Suprapubic skin (tissue), 4 donors: ENCODE measurements at places on chromosomes 13 and 19. TPM values are rescaled to one million over a fixed set of nuclear protein-coding genes. Genes with fewer than 3 reads are reported as not detected.

GRCh38 chr13:48510698-48511097 lies 22.2 kb downstream of the RCBTB2 start:
- peaks cover 21% of the 10 kb centered on the region for H3K4me1 ChIP-seq
- no peak overlapping the region for H3K4me3 ChIP-seq
- H3K27ac ChIP-seq: no peak overlapping the region

DNA sequence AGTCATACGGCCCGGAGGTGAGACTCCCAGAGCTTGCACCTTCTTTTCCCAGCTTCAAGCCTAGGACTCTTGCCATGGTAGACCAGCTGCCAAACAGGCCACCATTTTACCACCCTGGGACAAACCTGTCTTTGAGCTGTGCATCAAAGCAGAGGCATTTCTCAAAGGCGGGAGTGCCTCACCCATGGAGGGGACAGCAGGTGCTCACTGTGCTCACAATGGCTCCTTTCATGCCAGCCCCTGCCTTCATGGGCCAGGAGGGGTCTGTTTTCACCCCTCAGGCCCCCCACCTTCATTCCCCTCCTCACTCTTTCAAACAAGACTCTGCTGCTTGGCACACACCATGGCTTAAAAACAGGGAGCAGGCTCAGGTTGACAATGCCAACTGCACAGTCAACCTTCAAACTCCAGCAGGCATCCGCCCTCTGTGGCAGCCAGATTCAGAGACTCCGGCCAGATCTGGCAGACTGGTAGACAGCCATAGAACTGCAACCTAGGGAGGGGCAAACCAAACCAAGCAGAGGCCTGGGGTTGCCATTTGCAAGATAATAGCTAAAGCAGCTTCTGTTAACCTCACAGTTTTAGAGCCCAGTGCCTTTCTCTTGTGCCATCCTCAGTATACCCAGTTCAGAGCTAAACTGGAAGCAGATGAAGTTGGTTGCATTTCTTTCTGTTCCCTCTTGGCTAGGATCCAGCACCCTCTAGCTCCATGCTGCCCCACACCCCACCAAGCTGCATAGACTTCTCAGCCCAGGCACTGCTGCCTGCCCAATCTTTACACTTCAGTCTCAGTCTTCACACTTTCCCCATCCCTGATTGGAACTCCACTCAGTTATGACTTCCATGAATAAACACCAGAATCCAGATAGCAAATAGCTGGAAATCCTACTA lies 93.9 kb upstream of the SPATA13 start:
- no peak for DNase-seq
- H3K27ac ChIP-seq: no peak overlapping the region
- no peaks in the 10 kb centered on the region for H3K27me3 ChIP-seq
- no peak overlapping the region for H3K4me3 ChIP-seq
- no peaks in the 10 kb centered on the region for H3K36me3 ChIP-seq
- H3K4me1 ChIP-seq: peaks cover 10% of the 10 kb centered on the region

- no peak overlapping the region for H3K27ac ChIP-seq
- no peak for DNase-seq
- H3K4me1 ChIP-seq: peaks cover 60% of the 10 kb centered on the region
Measured at GRCh38 chr19:17948931-17949930, 16.4 kb downstream of the CCDC124 start.

DNA sequence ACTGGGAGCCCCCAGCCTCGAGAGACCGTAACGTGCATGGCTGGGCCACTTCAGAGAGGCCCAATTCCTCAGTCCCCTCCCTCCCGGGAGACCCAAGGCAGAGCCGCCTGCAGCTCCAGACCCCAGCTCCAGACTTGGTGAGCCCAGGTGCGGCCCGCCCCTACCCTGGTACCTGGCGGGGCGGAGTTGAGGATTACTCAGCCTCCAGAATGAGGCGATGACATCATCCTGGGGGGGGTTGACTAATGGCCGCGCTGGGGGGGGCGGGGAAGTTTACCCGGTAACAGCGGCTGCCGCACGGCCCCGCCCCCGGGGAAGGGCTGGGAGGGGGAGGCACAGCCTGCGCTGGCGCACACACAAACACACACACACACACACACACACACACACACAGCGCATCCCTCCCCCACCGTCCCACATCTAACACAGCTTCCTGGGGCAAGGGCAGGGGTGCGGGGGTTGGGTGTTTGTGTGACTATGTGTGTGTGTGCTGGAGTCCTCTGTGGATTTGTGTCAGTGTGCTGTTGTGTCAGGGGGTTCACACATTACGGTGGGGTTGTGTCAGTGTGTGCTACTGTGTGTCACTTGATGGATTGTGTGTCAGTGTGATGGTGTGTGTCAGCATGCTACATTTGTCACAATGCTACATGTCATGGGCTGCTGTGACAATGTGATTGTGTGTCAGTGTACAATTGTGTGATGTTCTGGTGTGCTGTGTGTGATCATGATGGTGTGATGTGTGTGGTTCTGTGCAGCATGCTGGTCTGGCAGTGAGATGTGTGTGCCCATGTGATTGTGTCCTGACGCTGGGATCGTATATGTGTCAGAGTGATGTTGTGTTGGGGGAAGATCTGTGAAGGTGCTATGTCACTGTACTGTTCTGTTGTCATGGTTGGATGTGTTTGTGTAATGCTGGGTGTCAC lies 10.3 kb upstream of the BBC3 start:
- H3K27me3 ChIP-seq: peaks cover 5% of the 10 kb centered on the region
- no peaks in the 10 kb centered on the region for H3K36me3 ChIP-seq
- no peak overlapping the region for H3K27ac ChIP-seq

- H3K27me3 ChIP-seq: no peaks in the 10 kb centered on the region
- H3K27ac ChIP-seq: no peak overlapping the region
- DNase-seq: no peak
- no peaks in the 10 kb centered on the region for H3K4me1 ChIP-seq
- no peaks in the 10 kb centered on the region for H3K36me3 ChIP-seq
Measured at GRCh38 chr19:15154002-15154612, 46.7 kb downstream of the NOTCH3 start.

GRCh38 chr13:98801626-98802418 lies 49.4 kb upstream of the SLC15A1 start:
- no peak for DNase-seq
- H3K4me3 ChIP-seq: no peak overlapping the region
- no peaks in the 10 kb centered on the region for H3K27me3 ChIP-seq
- peak overlapping the region; percentile 75 for H3K27ac ChIP-seq
- H3K36me3 ChIP-seq: peaks cover 65% of the 10 kb centered on the region

DNA sequence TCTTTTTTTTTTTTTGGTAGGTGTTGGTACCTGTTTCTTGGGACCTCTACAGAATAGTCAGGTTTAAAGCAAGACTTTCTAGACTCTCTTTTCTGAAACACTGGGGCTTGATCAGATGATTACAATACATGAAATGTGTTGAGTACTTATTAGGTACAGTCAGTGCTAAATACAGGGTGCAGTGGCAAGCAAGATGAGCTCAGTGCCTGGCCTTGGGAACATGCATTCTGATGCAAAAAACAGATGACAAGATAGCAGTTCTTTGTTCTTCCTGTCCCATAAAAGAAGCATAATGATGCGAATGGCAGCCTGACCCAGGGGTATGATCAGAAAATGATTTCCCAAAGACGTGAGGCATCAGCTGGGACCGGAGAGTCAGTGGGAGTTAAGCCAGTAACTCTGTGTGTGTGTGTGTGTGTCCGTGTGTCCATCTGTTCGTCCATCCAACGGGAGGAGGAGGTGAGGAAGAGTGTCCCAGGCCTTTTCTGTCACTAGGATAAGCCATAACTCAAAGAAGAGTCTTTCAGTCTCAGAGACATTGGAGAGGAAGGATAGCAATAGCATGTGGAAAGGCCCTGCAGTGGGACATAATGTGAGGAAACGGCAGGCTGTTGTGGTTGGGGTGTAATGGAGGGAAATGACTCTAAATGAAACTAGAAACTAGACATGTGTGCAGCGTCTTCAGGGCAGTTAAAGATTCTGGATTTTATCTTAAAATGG lies 32.2 kb downstream of the SLAIN1 start:
- DNase-seq: no peak
- no peaks in the 10 kb centered on the region for H3K4me1 ChIP-seq
- H3K27me3 ChIP-seq: no peaks in the 10 kb centered on the region
- H3K4me3 ChIP-seq: no peak overlapping the region

DNA sequence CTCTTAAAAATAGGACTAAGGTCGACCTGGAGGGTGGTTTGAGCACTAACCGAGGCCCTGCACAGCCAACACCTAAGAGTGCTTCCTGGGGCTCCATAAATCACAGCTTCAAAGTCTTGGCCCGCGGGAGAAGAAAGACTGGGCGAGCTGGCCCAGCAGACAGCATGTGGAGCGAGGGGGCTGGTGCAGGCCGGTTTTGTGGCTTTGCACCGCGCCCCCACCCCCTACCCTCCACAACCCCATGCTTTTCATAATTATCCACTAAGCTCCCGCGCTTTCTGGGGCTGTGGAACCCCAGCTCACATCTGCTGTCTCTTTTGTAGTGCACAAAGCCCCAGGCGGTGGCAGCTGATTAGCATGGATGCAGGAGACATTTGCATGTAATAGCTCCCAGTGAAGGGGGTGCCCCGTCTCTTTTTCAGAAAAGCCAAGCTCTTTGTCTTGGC lies 17.1 kb downstream of the CARM1 start:
- H3K36me3 ChIP-seq: no peaks in the 10 kb centered on the region
- no peaks in the 10 kb centered on the region for H3K27me3 ChIP-seq

DNA sequence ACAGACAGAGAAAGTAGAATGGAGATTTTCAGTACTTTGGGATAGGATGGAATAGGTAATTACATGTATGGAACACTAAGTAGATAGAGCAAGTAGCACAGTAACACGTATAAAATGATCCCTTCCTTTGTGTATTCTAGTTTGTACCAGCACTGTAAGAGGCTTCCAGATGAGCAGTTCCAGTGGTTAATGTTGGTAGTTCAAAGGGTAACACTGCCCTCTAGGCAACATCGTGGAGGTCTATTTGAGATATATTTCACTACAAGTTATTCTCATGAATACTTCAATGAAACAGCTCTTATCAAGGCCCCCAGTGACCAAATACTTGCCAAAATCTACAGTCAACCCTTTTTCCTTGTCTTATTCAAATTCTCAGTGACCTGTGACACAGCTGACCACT lies 13.5 kb upstream of the ZNF563 start:
- H3K4me1 ChIP-seq: no peaks in the 10 kb centered on the region
- H3K27me3 ChIP-seq: no peaks in the 10 kb centered on the region
- DNase-seq: no peak

NLRP11 gene
- total RNA-seq: not detected

SHANK1 gene
- 6.6 TPM for total RNA-seq

CADM4 gene
- total RNA-seq: 15.0 TPM

CEBPA gene
- 166 TPM for total RNA-seq

FAM216B gene
- total RNA-seq: not detected

TMEM190 gene
- not detected for total RNA-seq

ZNF507 gene
- total RNA-seq: 20.2 TPM

CCDC70 gene
- total RNA-seq: not detected

STXBP2 gene
- total RNA-seq: 88.7 TPM

CA11 gene
- 8.8 TPM for total RNA-seq

PPM1N gene
- 6.3 TPM for total RNA-seq
